Vagina (tissue), 2 donors: ENCODE measurements at places on chromosomes 3 and 15.

GRCh38 chr3:12158387-12159226 lies at the start of gene TIMP4:
TSS of gene TIMP4 (minus strand) at chr3:12158912. CDS start at chr3:12158840, 72 bp downstream.
- DNase-seq = no peak

GRCh38 chr15:35603301-35603700 lies 57.3 kb upstream of the DPH6 start:
- DNase-seq = no peak

DNA sequence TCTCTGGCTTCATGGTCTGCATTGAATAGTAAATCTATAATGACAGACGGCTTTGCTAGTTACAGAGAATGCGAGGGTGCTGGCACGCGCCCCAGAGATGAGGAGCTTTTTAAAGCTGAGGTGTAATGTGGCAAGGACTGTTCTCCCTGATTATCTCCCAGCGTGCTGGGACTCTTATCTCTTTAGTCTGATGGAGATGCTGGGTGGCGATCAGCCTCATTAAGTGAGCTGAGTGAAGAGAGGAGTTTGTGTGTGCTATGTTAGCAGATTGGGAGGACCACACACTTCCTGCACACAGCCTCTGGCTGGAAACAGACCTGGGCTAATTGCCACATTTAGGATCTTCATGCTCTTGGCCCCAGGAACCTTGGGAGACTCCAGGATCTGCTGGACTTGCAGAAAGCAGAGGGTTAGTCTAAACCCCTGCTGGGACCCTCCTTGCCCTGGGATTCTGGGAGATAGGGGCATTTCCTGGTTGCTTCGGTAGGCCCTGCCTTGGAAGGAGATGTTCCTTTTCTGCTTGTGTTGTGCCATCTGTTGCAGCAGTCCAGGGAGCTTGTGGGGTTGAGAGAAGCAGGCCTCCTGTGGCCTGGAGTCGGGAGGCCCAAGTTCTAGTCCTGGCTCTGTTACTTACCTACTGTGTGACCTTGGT lies 15.0 kb downstream of the PDIA5 start:
- no peak for DNase-seq

DNA sequence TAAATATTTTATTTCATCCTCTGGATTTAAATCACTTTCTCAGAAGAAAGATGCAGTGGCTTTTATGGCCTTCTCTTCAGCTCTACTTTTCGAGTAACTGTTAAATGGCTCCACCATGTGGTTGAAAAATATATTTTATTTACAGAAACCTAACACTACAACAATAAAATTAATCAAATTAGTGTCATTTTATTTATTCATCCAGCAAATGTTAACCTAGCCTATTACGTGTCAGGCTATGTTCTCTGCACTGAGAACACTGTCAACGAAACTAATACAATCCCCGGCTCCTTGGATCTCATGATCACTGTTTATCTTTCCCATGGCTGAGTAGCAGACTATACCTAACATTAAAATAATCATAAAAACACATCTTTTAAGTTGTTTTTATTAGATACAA lies 148.0 kb upstream of the OSTN start:
- DNase-seq = no peak

GRCh38 chr3:184357248-184358123 lies 3.9 kb downstream of the CLCN2 start:
- no peak for DNase-seq

DNA sequence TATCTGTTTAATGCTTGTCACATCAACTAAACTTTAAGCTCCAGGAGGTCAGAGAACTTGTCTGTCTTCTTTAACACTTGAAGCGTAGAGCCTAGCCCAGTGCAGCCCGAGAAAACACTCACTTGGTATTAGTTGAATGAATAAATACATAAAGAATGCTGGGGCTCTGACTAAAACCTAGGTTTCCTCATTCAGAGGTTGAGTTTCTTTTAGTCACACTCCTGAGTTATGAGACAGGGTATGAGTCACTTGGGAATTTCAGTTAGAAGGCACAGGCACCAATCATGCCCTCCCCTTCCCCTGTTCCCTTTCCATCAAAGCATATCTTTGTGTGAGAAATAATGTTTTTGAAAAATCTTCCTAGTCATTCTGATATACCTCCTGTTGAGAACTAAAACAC lies 589.8 kb upstream of the DPPA4 start:
- no peak for DNase-seq

DNA sequence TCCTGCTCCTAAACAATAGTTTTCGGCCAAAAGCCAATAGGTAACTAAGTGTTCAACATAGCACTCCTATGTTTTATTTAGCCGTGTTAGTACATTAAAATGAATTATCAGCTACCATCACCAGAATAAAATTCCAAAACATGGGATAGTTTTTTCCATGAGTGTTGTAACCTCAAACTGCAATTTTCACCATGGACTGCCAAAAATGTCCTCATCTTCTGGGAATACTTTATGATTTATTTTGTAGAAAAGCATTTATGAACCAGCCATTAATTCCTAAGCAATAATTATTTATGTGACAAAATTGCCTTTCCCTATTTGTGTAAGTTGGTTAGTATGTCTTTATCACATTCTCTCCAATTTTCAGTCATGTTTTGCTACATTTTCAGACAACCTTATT lies 438.1 kb downstream of the NAALADL2 start:
- DNase-seq = no peak

- DNase-seq = peak; percentile 94
Measured at GRCh38 chr3:197031315-197032285, 2.0 kb upstream of the MELTF start.

GRCh38 chr3:42901073-42901415 lies 4.9 kb upstream of the ZNF662 start:
- no peak for DNase-seq

DNA sequence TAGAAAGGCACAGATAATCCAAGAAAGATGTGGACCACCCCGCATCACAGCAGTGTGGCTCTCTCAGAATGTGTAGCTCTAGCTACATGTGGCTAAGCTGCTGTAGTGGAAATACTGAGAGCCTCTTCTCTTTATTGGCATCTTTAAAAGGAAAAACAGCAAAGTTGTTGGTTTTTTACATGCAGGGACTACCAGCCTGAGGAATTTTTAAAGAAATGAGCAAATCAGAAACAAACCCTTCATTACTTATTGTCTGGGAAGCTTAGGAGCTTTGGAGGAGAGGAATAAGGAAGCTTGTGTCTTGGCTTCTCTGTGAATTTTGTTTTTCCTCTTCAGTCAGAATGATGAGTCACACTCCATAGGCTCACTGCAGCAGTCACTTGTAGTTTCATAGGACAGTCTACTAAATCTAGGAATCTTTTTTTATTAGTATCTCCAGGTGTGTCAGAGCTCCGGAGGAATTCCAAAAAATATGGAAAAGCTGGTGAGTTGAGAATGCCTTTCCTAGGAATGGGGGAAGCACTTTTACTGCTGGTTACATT lies 27.5 kb downstream of the POLG start:
- DNase-seq = no peak

GRCh38 chr15:98596885-98597392 lies 51.4 kb upstream of the IGF1R start:
- DNase-seq = no peak

DNA sequence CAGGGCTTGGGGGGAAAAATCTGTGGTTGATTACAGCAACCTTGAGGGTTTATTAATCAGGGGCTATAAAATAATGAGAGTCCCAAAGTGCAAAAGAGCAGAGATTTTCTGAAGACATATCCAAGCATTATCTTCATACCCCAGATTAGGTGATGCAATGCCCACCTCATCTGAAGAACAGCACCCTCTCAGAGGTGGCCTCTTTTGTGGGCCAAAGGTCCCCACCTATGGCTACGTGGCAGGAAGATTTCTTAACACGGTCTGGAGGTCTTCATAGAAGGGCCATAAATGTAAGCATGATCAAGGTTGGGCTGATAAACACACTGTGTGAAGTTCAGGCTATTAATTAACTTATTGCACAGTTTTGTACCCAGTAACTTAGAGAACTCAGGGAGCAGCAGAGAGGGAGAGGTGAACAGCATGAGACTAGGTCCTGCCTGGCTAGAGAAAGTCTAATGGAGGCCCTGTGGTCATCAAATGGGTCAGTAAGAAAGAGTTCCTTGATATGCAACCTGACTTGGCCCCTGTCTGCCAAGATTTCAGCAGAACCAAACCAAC lies 29.6 kb upstream of the RBP2 start:
- no peak for DNase-seq

- no peak for DNase-seq
Measured at GRCh38 chr3:61381745-61382392, 130.6 kb upstream of the FHIT start.

- no peak for DNase-seq
Measured at GRCh38 chr3:141178026-141178425, 53.6 kb upstream of the PXYLP1 start.

GRCh38 chr15:44300572-44300971 lies 12.1 kb downstream of the GOLM2 start:
- DNase-seq = no peak

DNA sequence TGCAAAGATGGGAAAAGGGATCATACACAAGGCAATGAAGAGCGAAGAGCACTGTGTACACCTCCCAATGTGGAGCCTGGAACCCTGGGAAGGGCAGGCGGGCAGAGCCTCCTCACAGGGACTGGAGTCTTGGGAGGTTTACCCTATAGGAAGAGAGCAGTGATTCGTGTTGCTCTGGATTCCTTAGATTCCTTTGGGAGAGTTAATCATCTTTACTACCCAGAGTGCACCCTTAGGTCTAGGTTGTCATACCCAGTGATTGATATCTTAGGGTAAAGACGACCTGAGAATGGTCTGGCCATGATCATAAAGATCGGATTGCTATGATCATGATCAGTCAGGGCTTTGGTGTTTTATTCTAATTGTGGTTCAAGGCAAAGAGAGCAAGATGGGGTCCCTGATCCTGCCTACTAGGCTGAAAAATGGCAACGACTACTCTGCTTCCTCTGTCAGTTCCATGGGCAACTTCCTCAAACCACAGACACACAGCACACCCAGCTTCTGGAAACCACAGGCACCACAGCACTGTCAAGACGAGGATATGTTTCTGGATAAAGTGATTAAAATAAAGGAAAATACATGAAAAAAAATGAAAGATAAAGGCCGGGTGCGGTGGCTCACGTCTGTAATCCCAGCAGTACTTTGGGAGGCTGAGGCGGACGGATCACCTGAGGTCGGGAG lies 20.4 kb upstream of the MAP6D1 start:
- no peak for DNase-seq

DNA sequence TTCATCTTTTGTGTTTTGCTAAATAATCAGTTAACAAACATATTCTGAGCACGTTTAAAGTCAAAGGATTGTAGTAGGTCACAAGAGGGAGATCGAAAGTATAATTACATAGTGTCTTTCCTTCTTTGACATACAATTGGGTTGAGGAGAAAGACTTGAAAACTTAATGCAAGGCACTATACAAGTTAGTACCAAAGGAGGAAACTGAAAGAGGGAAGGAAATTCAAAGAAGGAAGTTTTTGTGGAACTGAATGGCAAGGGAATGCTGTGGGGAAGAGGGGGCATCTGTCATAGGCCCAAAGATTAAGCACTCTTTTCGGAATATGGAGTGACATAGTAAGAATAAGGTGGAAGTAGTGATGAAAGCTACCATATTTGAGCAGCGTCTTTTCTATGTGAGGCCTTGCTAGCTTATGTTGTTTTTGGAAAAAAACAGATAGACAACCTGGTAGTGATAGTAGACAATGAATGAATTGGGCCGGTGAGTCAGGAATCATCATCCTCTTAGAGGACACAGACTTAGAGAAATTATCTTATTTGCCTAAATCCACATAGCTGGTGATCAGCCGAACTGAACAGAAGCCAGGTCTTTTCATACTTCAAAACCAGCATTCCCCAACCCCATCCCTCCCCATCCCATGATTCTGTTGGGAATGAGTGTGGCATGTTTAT lies 10.2 kb downstream of the MBNL1 start:
- DNase-seq = no peak

GRCh38 chr3:172244011-172244410 lies 204.2 kb downstream of the GHSR start:
- DNase-seq = no peak

DNA sequence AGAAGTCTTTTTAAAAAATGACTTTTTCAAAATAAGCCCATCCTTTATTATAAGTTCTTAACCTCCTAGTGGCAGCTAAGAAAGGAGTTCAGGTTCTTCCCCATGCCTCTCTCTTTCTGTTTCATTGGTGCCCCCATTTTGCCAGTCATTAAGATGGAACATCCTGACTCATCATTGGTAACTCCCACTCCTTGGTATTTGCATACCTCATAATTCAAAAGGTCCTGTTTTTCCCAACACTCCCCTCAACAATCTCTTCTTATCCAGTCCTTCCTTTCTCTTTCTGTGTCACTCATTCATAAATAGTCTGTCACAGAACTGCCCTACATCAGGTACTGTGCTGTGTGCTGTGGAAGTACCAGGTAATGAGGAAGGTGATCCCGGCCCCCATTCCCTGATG lies 394.0 kb downstream of the FOXP1 start:
- no peak for DNase-seq

DNA sequence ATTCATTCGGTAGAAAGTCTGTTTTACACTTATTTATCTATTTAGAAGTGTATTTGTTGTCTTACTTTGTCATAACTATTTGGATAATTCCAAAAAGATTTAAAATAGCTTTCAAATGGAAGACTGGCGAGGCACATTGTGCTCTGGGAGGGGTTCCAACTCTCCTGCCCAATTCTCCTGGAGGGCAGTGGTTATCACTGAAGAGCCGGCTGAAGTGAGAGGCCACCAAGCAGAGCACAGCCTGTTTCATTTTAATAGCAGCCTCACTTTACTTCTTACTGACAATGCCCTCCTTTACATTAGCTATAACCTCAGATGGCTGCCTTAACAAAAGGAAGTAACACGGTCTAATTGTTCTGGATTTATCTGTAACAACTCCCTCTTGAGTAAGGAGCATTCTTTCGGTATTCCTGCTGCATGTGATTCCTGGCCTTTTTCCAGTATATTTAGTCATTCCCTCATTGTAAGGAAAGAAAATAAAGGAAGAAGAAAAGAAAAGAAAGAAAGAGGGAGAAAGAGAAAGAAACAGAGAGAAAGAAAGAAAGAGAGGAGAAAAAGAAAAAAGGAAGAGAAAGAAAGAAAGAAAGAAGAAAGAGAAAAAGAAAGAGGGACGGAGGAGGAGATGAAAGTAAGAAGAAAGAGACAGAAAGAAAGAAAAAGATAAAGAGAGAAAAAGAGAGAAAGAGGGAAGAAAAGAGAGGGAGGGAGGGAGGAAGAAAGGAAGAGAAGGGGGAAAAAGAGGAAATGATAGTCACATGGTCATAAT lies 339.8 kb upstream of the WNT5A start:
- no peak for DNase-seq

DNA sequence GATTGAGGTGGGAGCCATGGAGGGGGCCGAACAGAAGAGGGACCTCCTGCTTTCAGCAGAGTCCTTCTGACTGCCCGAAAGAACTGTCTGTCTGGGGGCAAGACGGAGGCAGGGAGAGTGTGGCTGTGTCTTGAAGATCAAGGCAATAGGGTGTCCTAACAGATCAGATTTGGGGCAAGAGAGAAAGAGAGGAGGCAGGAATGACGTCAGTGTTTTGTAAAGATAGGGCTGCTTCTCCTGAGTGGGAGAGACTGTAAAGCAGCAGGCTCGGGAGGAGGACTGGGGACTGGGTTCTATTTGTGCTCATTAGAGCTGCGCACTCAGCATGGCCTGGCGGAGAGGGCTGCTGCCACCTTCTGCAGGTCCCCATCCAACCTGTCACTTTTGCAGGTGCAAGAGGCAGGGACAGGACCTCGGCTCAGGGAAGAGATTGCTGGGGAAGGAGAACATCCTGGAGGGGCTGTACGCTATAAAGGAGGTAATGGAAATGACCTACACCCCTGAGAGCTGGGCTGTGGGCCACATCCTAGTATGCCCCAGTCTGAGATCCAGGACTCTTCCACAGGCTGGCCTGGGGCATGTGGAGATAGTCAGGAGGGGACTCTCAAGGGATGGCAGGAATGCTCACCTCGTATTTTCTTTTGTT lies 29.0 kb upstream of the FGD5 start:
- no peak for DNase-seq
